Hepatocyte (in vitro differentiated cells): ENCODE measurements at places on chromosomes 5 and 9. TPM values are rescaled to one million over a fixed set of nuclear protein-coding genes. Genes with fewer than 3 reads are reported as not detected.

GRCh38 chr9:103714992-103715391, 379.1 kb upstream of the SMC2 start:
- no peak for DNase-seq
- no peak overlapping the region for H3K4me3 ChIP-seq
- H3K4me1 ChIP-seq: no peaks in the 10 kb centered on the region
- no peak overlapping the region for H3K27ac ChIP-seq

Gene GRXCR2
- not detected in 2 replicates for total RNA-seq

DNA sequence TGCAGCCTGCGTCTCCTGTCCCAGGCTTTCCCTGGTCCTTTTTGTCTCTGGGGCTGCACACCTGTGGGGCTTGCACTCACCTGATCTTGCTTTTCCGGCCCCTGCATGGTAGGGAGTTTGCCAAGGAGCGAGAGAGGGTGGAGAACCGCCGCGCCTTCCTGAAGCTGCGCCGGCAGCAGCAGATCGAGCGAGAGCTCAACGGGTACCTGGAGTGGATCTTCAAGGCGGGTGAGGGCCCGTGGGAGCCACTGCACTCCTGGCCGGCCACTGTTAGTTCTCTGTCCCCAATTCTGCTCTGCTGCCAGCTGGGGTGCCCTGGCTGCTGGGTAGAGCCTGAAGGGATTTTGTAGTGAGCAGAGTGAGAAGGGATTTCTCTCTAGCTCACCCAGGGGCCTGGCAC, 78.0 kb downstream of the CACNA1B start:
- no peaks in the 10 kb centered on the region for H3K36me3 ChIP-seq
- no peaks in the 10 kb centered on the region for H3K4me1 ChIP-seq
- H3K27ac ChIP-seq: no peak overlapping the region
- DNase-seq: no peak
- H3K4me3 ChIP-seq: no peak overlapping the region

GRCh38 chr5:54905942-54906537, 79.4 kb downstream of the ESM1 start:
- no peaks in the 10 kb centered on the region for H3K36me3 ChIP-seq
- no peak overlapping the region for H3K4me3 ChIP-seq
- no peaks in the 10 kb centered on the region for H3K27me3 ChIP-seq
- no peaks in the 10 kb centered on the region for H3K4me1 ChIP-seq

GRCh38 chr5:76670508-76670907, 45.4 kb upstream of the F2R start:
- H3K4me1 ChIP-seq: peaks cover 9% of the 10 kb centered on the region
- no peaks in the 10 kb centered on the region for H3K36me3 ChIP-seq
- no peak overlapping the region for H3K4me3 ChIP-seq
- H3K27me3 ChIP-seq: no peaks in the 10 kb centered on the region

- H3K4me1 ChIP-seq: peaks cover 15% of the 10 kb centered on the region
- peaks cover 89% of the 10 kb centered on the region for H3K27me3 ChIP-seq
- H3K27ac ChIP-seq: no peak overlapping the region
- H3K4me3 ChIP-seq: no peak overlapping the region
Measured at GRCh38 chr9:97848480-97849237, 4.4 kb upstream of the FOXE1 start.
